ENCODE measurements at places on chromosomes 2 and 18. TPM values are rescaled to one million over a fixed set of nuclear protein-coding genes. Genes with fewer than 3 reads are reported as not detected.

DNA sequence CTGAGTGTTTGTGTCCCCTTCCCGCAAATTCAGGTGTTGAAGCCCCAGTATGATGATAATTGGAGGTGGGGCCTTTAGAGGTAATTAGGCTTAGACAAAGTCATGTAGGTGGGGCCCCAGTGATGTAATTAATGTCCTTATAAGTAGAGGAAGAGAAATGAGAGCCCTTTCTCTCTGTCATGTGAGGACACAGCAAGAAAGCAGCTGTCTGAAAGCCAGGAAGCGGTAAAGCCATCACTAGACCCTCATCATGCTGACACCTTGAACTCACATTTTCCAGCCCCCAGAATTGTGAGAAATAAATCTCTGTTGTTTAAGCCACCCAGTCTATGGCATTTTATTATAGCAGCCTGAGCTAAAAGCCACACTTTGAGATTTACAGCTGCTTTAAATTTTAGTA lies 1580.0 kb downstream of the LRP1B start:
- H3K4me3 ChIP-seq, result no peak overlapping the region
- no peak overlapping the region for H3K27ac ChIP-seq
- no peaks in the 10 kb centered on the region for H3K27me3 ChIP-seq
- no peaks in the 10 kb centered on the region for H3K4me1 ChIP-seq

DNA sequence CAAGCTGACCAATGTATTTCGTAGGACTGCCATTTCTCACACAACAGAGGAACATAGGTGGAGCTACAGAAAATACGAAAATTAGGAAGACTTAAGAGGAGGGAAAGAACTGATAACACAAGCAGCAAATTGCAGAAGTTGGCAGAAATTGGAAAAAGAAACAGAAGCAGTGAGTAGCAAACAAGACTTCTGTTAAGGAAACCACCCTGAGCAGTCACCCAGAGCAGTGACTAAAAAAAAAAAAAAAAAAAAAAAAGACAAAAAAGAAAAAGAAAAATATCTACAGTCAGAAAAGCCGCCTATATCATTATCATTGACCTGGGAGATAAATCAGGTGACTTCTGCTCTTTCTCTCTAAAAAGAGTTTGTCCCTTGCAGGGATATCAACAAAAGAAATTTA lies 21.4 kb downstream of the STK17B start:
- H3K27me3 ChIP-seq, result no peaks in the 10 kb centered on the region
- no peak overlapping the region for H3K4me3 ChIP-seq
- no peaks in the 10 kb centered on the region for H3K36me3 ChIP-seq
- no peaks in the 10 kb centered on the region for H3K4me1 ChIP-seq

DNA sequence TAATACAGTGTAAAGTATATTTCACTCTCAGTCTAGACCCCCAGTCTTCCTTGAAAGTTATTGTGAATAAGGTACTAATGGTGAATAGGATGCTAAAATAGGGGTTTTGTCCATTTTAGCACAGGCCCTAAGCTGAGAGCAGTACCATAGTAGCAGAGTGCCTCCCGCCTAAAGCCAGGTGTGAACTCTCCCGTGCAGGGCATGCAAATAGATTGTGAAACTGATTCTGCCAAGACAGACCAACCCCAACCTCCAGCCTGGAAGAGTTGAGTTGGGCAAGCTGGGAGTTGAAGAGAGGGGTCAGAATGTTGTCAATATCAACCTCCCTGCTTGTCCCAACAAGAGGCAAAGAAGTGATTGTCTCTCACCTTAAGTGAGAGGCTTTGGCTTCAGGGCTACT lies 97.4 kb upstream of the CYRIA start:
- no peaks in the 10 kb centered on the region for H3K27me3 ChIP-seq
- H3K27ac ChIP-seq, result no peak overlapping the region
- peaks cover 9% of the 10 kb centered on the region for H3K4me1 ChIP-seq
- no peaks in the 10 kb centered on the region for H3K36me3 ChIP-seq
- H3K4me3 ChIP-seq, result no peak overlapping the region
- DNase-seq, result no peak

- peak overlapping the region; percentile 80 for H3K4me3 ChIP-seq
- H3K27ac ChIP-seq, result no peak overlapping the region
- DNase-seq, result no peak
- H3K27me3 ChIP-seq, result no peaks in the 10 kb centered on the region
Observed at GRCh38 chr18:26545335-26546123, 2.8 kb downstream of the KCTD1 start.

GRCh38 chr2:146994246-146994645 lies 850.6 kb upstream of the ACVR2A start:
- H3K4me3 ChIP-seq, result no peak overlapping the region
- DNase-seq, result no peak
- no peaks in the 10 kb centered on the region for H3K27me3 ChIP-seq
- no peaks in the 10 kb centered on the region for H3K4me1 ChIP-seq
- no peaks in the 10 kb centered on the region for H3K36me3 ChIP-seq

DNA sequence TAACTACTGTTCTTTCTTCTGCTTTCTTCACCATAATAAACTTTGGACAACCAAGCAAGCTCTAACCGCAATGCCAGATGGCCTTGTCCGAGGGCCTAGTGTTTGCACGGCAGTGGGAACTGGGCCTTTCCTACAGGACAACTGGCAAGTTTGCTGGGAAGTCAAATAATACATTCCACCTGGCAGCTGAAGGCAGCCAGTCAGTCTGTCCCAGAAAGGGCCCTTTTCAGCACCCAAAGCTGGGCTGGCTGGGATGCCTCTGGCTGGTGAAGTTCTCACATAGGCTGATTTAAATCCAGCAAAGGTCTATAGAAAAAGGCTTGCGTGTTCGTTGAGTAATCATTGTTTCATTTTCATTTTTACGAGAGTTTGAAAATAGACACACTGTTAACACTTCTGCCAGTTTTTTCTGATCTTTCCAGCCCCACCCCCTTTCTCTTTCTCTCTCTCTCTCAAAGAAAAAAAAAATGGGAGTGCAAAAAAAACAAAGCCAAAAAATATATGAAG lies 110.0 kb upstream of the EPAS1 start:
- H3K27me3 ChIP-seq, result no peaks in the 10 kb centered on the region
- no peak for DNase-seq
- no peaks in the 10 kb centered on the region for H3K36me3 ChIP-seq
- no peaks in the 10 kb centered on the region for H3K4me1 ChIP-seq
- peak overlapping the region; percentile 15 for H3K4me3 ChIP-seq

DNA sequence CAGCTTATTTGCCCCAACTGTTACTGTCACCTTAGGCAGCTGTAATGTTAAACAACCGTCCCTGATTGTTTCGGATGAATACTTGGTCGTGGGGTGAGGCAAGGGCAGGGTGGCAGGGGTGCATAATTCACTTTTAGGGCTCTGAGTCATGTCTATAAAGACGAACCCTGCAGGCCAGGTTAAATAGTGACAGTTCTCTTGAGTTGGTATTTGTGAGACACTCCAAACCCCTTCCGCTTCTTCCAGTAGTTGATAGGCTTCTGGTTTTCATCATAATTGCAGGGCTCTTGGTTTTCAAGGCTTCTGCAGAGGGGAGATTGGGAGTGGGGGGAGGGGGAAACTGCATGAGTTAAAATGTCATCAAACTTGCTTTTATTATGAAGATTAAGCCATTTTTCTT lies 97.2 kb upstream of the TSPYL6 start:
- H3K27ac ChIP-seq, result no peak overlapping the region
- H3K36me3 ChIP-seq, result no peaks in the 10 kb centered on the region
- H3K4me3 ChIP-seq, result no peak overlapping the region
- DNase-seq, result no peak
- no peaks in the 10 kb centered on the region for H3K4me1 ChIP-seq

Gene ANKRD29
- 10.8 TPM for total RNA-seq

Gene TOGARAM2
- total RNA-seq, result 0.03 TPM

Gene GPR75
- 3.6 TPM for total RNA-seq

Gene PID1
- 4.2 TPM for total RNA-seq

DNA sequence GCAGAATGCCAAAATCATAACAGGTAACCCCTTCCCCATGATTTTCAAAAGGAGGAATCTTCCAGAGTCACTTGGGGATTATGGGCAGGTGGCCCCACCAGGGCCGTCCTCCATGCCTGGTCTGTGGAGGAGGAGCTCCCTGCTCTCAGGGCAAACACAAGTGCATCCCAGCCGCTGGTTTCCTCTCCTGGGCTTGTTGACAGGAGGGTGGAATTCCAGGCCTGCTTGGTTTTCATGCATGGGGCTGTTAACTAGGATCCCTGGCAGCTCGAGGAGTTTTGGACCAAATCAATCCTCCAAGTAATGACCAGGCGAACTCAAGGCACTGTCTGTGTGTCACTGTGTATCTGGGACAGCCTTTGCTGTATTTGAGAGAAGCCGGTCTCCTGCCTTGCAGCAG lies 45.3 kb downstream of the FOSL2 start:
- H3K4me1 ChIP-seq, result peaks cover 48% of the 10 kb centered on the region
- no peaks in the 10 kb centered on the region for H3K36me3 ChIP-seq
- H3K4me3 ChIP-seq, result no peak overlapping the region
- no peak for DNase-seq
- peak overlapping the region; percentile 90 for H3K27ac ChIP-seq

- H3K27me3 ChIP-seq, result no peaks in the 10 kb centered on the region
- no peaks in the 10 kb centered on the region for H3K36me3 ChIP-seq
- H3K27ac ChIP-seq, result no peak overlapping the region
- H3K4me1 ChIP-seq, result no peaks in the 10 kb centered on the region
Observed at GRCh38 chr2:197633109-197633657, 42.2 kb downstream of the RFTN2 start.

Gene INHA
- total RNA-seq, result not detected

Gene TRPM8
- not detected for total RNA-seq

- DNase-seq, result no peak
- no peak overlapping the region for H3K27ac ChIP-seq
- H3K4me1 ChIP-seq, result no peaks in the 10 kb centered on the region
- H3K36me3 ChIP-seq, result no peaks in the 10 kb centered on the region
Observed at GRCh38 chr18:59988098-59988706, 88.4 kb downstream of the PMAIP1 start.

- H3K27ac ChIP-seq, result no peak overlapping the region
- H3K27me3 ChIP-seq, result no peaks in the 10 kb centered on the region
- no peak for DNase-seq
- no peaks in the 10 kb centered on the region for H3K4me1 ChIP-seq
- H3K36me3 ChIP-seq, result no peaks in the 10 kb centered on the region
- H3K4me3 ChIP-seq, result no peak overlapping the region
Observed at GRCh38 chr2:145593280-145593679, 1073.4 kb upstream of the ZEB2 start.
